Fibroblast of lung (primary cell): ENCODE measurements at places on chromosomes 4 and X.

- no peak for DNase-seq
Measured at GRCh38 chrX:150715184-150715583, 22.0 kb downstream of the MTMR1 start.

DNA sequence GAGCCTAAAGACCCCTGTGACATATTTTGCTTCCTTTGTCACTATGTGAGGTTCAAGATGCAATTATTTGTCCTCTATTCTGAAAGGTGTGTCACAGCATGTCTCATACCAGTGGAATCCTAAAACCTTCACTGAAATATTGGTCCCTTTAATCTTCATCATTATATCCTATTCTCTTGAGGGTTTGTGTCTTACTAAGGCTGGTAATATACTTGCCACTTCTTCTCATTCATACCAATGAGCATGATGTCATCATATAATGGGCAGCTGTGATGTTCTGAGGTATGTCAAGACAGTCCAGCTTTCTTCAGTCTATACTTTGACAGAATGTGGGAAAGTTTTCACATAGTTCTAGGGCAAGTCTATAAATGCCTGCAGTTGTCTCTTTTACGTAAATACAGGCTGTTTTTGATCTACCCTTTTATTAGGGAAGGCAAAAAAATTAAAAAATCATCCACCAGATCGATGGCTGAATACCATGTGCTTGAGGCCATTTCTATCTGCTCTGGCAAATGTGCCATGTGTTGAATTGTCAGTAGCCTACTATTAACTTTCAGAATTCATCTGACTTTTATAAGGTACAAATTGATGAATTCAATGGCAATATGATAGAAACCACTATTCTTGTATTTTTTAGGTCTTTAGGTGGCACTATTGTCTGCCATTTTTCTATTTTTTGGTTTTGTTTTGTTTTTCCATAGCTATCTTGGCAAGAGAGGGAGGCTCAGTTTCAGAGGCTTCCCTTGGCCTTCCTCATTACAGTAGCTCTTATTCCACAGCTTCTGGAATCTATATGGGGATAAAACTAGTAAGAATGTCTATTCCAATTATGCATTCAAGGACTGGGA lies 209.0 kb downstream of the PPARGC1A start:
- peak; percentile 63 for DNase-seq

- DNase-seq: no peak
Measured at GRCh38 chrX:27775984-27776383, 31.8 kb upstream of the MAGEB10 start.

GRCh38 chr4:183286590-183287308 lies 33.3 kb downstream of the CLDN22 start:
- no peak for DNase-seq

DNA sequence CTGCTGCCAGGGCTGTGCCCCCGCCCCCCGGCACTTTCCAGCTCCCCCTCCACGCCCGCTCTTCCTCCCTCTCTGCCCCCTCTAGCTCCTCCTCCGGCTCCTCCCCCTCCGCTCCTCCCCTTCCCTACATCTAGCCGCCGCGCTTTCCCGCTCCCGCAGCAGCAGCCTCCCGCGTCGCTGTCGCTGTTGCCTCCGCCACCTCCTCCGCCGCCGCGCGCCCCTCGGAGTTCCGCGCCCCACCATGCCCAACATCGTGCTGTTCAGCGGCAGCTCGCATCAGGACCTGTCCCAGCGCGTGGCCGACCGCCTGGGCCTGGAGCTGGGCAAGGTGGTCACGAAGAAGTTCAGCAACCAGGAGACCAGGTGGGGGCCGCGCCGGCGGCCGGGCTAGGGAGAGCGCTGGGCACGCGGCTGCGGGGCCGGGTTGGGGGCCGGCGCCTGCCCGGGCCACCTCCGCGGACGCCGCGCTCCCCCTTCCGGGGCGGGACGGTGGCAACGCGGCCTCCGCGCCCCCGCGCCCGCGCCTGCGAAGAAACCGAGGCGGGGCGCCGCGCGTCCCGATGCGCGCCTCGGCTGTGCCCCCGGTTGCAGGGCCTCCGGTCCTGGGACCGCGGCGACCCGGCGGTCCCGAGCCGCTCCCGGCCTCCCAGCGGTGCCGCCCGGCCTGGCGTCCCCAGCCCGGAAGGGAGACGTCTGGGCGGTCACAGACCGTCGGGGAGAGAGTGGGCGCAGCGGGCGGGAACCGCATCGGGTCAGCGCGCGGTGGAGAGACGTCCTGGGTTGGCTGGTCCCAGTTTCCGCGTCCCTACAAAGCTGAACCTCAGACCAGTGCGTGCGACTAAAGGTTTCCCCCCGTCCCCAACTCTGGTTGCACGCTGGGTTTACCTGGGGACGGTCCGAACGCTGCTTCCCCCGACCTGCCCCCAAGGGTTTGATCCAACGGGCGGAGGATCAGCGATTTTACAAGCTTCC lies at the start of gene PRPS2:
PRPS2 (plus strand) TSS at position 156 of the 972 bp plus-strand sequence; CDS start at position 242, 86 bp downstream.
- peak; percentile 43 for DNase-seq

DNA sequence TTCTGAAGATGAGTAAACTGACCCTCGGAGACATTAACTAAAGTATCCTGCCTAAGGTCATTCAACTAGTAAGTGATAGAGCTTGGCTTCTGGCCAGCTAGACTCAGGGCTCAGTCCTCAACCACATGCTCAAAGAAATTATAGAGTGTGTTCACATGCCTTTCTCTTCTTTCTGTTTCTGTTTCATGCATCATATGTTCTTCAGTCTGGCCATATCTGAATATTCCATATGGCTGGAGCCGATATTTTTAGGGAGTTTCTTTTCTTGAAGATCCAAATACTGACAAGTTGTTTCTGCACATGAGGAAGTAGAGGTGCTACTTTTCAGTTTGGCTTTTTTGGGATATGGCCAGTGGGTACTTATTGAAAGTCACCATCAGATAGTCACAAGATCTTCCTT lies 44.9 kb downstream of the MMRN1 start:
- no peak for DNase-seq

- DNase-seq: no peak
Measured at GRCh38 chr4:5133201-5133600, 81.9 kb downstream of the STK32B start.

- DNase-seq: no peak
Measured at GRCh38 chrX:149504226-149504914, 736 bp downstream of the IDS start.

DNA sequence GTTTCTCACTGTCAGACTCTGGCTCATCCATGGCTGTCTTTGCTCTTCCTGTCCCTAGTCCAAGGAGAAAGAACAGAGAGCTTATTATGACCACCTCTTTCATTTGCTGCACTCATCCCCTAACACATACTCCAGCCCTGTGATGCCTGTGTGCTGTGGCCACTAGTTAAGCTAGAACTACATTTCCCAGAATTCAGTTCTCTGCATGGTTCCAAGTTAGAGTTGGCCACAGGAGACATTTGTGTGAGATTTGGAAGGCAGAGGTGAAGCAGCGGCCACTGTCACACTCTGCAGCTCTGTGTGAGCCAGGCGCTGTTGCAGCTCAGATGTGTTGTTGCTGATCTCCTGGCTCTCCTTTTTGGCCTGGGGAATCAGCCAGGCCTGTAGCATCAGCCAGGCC lies 188.2 kb upstream of the ATP6AP2 start:
- DNase-seq: no peak

GRCh38 chr4:72319601-72320021 lies 249.4 kb downstream of the ADAMTS3 start:
- no peak for DNase-seq

GRCh38 chrX:38312436-38312835 lies 14.9 kb downstream of the RPGR start:
- peak; percentile 66 for DNase-seq
